ENCODE measurements at places on chromosomes 5 and 9. TPM values are rescaled to one million over a fixed set of nuclear protein-coding genes. Genes with fewer than 3 reads are reported as not detected.

DNA sequence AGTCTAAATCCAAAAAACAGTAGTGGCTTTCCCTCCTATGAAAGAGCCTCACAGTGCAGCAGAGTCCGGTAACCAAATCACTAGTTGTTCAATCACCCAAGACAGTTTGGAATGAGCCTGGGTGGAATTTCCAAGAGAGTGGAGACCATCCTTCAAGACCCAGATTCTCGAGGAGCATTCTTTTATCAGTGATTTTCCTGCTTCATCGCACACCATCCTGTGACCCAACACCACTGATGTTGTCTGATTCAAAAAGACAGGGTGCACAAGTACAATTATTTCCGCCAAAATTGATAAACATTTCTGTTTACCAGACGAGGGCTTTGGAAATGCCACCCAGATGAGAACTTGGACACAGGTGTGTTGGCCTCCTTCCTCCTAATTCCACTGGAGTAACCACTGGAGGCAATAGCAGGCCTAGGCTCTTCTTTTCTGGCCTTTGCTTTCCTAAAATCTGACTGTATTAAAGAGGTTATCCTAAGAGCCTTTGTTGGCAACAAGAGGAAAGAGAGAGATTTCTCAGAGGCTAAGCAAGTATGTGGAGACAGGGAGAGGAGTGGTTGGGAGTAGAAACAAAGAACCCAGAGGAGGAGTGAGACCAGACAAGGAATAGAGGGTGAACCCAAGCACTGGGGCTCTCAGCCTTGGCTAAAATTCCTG, 56.3 kb upstream of the S1PR3 start:
- no peak overlapping the region for H3K27ac ChIP-seq
- no peaks in the 10 kb centered on the region for H3K36me3 ChIP-seq
- DNase-seq, result no peak
- H3K4me3 ChIP-seq, result no peak overlapping the region
- no peaks in the 10 kb centered on the region for H3K27me3 ChIP-seq
- H3K4me1 ChIP-seq, result no peaks in the 10 kb centered on the region

- H3K4me3 ChIP-seq, result no peak overlapping the region
- H3K27ac ChIP-seq, result no peak overlapping the region
- no peak for DNase-seq
- no peaks in the 10 kb centered on the region for H3K27me3 ChIP-seq
- H3K36me3 ChIP-seq, result no peaks in the 10 kb centered on the region
These were observed 132.6 kb downstream of the SPOCK1 start for GRCh38 chr5:137366526-137366925.

GRCh38 chr5:115064380-115064779, 105.3 kb downstream of the TRIM36 start:
- no peaks in the 10 kb centered on the region for H3K36me3 ChIP-seq
- H3K4me3 ChIP-seq, result no peak overlapping the region
- H3K4me1 ChIP-seq, result peaks cover 11% of the 10 kb centered on the region
- no peak for DNase-seq
- no peaks in the 10 kb centered on the region for H3K27me3 ChIP-seq
- H3K27ac ChIP-seq, result no peak overlapping the region

GRCh38 chr5:66307647-66308241, 163.6 kb downstream of the SREK1 start:
- no peaks in the 10 kb centered on the region for H3K36me3 ChIP-seq
- H3K27me3 ChIP-seq, result no peaks in the 10 kb centered on the region
- no peaks in the 10 kb centered on the region for H3K4me1 ChIP-seq
- no peak for DNase-seq

- no peak overlapping the region for H3K27ac ChIP-seq
- DNase-seq, result peak; percentile 66
- H3K36me3 ChIP-seq, result no peaks in the 10 kb centered on the region
- H3K4me1 ChIP-seq, result peaks cover 3% of the 10 kb centered on the region
These were observed 8.7 kb upstream of the RANBP6 start for GRCh38 chr9:6024035-6024554.

DNA sequence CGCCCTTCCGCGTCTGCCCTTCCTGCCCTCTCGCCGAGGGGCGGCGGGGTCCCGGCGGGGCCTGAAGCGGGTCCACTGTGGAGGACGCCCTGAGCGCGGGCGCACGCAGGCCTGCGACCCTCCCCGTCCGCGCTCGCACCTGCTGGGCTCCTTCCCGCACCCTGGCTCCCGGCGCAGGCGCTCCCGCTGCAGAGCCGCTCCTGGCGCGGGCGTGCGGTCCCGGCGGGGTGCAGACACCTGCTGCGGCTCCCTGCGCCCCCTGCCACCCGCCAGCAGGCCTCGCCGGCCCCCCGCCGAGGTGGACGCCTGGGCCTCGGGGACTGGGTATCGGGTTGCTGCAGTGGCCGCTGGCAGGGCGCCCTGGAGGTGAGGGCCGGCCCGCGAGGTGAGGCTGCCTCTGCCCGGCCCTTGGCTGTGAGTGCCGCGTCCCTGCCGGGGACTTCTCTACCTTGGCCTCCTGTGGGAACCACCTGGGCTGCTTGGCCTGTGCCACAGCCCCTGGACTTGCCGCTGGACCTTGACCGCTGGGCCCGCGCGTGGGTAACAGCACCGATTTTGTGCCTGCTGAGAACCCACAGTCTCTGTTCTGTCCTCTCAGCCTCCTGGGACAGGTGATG, 627 bp downstream of the ARRDC1 start:
- H3K36me3 ChIP-seq, result no peaks in the 10 kb centered on the region
- no peak for DNase-seq
- no peaks in the 10 kb centered on the region for H3K27me3 ChIP-seq
- peaks cover 32% of the 10 kb centered on the region for H3K4me1 ChIP-seq
- H3K4me3 ChIP-seq, result peak overlapping the region; percentile 33

- no peak overlapping the region for H3K27ac ChIP-seq
- H3K36me3 ChIP-seq, result no peaks in the 10 kb centered on the region
- H3K4me3 ChIP-seq, result no peak overlapping the region
- DNase-seq, result no peak
- no peaks in the 10 kb centered on the region for H3K4me1 ChIP-seq
These were observed 193.6 kb upstream of the ANKRD55 start for GRCh38 chr5:56426693-56427092.

DNA sequence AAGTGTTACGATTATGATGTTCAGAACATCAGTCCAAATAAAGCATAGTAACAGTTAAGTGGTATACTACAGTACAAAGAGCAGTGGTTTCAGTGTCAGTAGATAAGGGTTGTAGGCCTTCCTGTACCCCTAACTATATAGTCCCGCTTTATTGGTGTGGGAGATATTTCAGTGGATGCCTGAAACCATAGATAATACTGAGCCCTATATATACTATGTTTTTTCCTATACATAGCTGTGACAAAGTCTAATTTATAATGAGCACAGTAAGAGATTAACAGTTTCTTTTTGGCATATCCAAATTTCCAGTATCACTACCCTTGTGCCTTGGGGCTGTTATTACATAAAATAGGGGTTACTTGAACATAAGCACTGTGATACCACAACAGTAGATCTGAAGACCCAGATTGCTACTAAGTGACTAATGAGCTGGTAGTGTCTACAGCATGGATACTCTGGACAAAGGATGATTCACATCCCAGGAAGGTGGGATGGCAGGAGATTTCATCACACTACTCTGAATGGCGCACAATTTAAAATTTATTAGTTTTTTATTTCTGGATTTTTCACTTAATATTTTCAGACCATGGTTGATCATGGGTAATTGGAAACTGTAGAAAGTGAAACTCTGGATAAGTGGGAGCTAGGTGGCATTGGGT, 119.3 kb downstream of the RPS23 start:
- H3K4me1 ChIP-seq, result no peaks in the 10 kb centered on the region
- no peak overlapping the region for H3K27ac ChIP-seq
- DNase-seq, result no peak
- H3K4me3 ChIP-seq, result no peak overlapping the region
- no peaks in the 10 kb centered on the region for H3K27me3 ChIP-seq

DNA sequence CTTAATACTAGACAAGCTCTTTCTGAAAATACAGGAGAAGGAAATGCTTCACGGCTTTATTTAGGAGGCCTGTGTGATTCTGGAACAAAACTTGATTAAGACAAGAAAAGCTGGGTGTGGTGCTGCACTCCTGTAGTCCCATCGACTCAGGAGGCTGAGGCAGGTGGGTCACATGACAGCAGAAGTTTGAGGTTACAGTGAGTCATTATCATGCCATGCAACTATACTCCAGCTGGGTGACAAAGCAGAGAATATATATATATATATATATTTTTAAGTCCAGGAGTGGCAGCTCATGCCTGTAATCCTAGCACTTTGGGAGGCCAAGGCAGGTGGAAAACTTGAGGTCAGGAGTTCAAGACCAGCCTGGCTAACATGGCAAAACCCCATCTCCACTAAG, 33.1 kb upstream of the SPIN1 start:
- H3K4me1 ChIP-seq, result peaks cover 11% of the 10 kb centered on the region
- no peaks in the 10 kb centered on the region for H3K27me3 ChIP-seq
- no peaks in the 10 kb centered on the region for H3K36me3 ChIP-seq
- no peak for DNase-seq
- H3K27ac ChIP-seq, result no peak overlapping the region
- H3K4me3 ChIP-seq, result no peak overlapping the region

- no peaks in the 10 kb centered on the region for H3K36me3 ChIP-seq
- H3K27ac ChIP-seq, result no peak overlapping the region
- H3K4me1 ChIP-seq, result no peaks in the 10 kb centered on the region
- DNase-seq, result no peak
- no peaks in the 10 kb centered on the region for H3K27me3 ChIP-seq
These were observed 108.3 kb downstream of the FAM174A start for GRCh38 chr5:100643473-100643872.

DNA sequence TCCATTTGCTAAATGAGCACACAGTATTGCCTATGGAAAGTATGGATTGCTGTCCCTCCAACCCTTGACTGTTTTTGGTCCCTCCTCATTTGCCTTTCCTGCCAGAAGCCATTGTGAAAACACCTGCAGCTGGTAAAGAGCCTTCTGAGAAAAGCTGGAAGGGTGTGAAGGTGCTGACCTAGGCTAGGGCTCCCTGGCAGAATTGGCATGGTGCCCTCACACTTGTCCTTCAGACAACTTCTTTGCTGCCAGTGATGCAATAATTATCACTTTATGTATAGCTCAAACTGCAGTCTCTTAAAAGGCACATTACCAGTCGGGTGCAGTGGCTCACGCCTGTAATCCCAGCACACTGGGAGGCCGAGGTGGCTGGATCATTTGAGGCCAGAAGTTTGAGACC, 4.2 kb downstream of the TXNDC15 start:
- peaks cover 32% of the 10 kb centered on the region for H3K4me1 ChIP-seq
- no peak for DNase-seq
- no peak overlapping the region for H3K27ac ChIP-seq
- H3K27me3 ChIP-seq, result no peaks in the 10 kb centered on the region
- no peak overlapping the region for H3K4me3 ChIP-seq

DNA sequence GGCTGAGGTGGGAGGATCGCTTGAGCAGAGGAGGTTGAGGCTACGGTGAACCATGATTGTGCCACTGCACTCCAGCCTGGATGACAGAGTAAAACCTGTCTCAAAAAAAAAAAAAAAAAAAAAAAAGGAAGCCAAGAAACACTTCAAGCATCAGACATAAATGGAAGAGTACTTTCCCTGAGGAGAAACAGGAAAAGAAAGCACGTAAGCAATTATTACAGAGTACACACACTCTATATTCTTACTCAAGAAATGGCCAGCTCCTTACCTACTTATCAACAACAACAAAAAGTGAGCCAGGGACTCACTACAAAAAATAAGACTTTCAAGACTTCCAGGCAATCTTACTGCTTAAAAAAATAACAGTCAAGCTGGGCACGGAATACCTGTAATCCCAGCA, 21.8 kb downstream of the ZFR start:
- H3K4me1 ChIP-seq, result no peaks in the 10 kb centered on the region
- H3K4me3 ChIP-seq, result no peak overlapping the region
- DNase-seq, result no peak

DNA sequence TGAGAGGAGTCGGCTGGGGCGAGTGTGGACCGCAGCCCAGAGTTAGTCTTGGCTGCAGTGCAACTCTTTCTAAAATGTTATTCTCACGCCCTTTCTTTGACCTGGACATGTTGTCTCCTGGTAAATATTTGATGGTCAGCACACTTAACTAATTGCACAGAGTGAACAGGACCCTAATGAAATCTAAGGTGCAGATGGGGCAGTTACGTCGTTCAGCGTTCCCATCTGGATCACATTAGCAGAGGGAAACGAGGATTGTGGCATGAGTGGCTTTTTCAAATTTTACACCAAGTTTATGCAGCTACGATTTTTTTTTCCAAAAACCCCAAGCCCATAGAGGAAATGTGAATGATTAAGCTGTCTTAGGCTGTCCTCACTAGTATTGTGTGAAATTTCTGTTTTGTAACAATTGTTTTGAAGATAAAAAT, 483 bp downstream of the C9orf85 start:
- peak overlapping the region; percentile 62 for H3K4me3 ChIP-seq
- peaks cover 12% of the 10 kb centered on the region for H3K4me1 ChIP-seq
- H3K36me3 ChIP-seq, result no peaks in the 10 kb centered on the region
- no peak for DNase-seq

DNA sequence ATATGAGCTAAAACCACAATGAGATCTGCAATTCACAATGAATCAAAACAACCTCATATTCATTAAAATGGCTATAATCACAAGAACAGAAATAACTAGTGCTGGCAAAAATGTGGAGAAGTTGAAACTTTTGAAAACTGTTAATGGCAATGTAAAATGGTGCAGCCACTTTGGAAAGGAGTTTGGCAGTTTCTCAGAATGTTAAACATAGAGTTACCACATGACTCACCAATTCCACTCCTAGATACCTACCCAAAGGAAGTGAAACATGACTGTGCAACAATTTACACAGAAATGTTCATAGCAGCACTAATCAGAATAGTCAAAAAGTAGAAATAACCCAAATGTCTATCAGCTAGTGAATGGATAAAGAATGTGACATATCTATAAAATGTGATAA, 862.2 kb downstream of the DTWD2 start:
- no peak for DNase-seq
- no peak overlapping the region for H3K4me3 ChIP-seq
- no peak overlapping the region for H3K27ac ChIP-seq
- H3K4me1 ChIP-seq, result no peaks in the 10 kb centered on the region
- H3K36me3 ChIP-seq, result no peaks in the 10 kb centered on the region
- H3K27me3 ChIP-seq, result no peaks in the 10 kb centered on the region

GRCh38 chr5:36177715-36178523, 26.0 kb downstream of the SKP2 start:
- no peaks in the 10 kb centered on the region for H3K27me3 ChIP-seq
- no peak overlapping the region for H3K27ac ChIP-seq
- H3K4me1 ChIP-seq, result no peaks in the 10 kb centered on the region
- H3K4me3 ChIP-seq, result no peak overlapping the region
- no peak for DNase-seq
- H3K36me3 ChIP-seq, result peaks cover 73% of the 10 kb centered on the region

TAF1L gene
- not detected for total RNA-seq

OMD gene
- not detected for total RNA-seq

PITX1 gene
- total RNA-seq, result not detected

ZBTB5 gene
- 14.2 TPM for total RNA-seq

SEMA6A gene
- total RNA-seq, result not detected

SH3TC2 gene
- 0.58 TPM for total RNA-seq

FOXD4L6 gene
- not detected for total RNA-seq

ZNF454 gene
- total RNA-seq, result not detected

NEUROG1 gene
- not detected for total RNA-seq

Data from natural killer cell (primary cell).